ENCODE measurements at places on chromosomes 6 and 20.

DNA sequence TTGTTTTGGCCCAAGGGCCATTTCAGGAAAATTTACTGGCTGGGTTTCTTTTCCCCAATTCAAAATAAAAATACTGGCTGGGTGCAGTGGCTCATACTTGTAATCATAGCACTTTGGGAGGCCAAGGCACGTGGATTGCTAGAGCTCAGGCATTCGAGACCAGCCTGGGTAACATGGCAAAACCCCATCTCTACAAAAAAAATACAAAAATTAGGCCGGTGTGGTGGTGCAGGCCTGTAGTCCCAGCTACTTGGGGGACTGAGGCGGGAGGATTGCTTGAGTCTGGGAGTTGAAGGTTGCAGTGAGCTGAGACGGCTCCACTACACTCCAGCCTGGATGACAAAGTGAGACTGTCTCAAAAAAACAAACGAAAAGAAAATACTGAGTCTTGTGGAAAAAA lies 60.0 kb downstream of the NINL start:
- no peak for DNase-seq

DNA sequence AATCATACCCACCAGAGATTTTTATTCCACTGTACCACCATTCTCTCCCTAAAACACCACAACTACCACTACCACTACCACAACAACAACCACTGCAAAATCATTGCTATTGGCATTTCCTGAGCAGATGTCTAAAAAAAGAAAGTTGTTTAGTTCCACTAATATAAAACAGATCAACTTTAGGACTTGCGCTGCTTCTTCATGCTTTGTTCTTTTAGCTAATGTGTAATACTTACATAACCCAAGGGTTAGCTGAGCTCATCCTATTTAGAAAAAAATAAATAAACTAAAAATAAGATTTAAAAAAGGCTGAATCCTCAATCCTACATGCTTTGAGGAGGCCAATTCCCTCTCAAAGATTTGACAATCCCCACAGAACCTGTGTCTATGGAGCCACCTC lies 11.4 kb downstream of the IYD start:
- DNase-seq = no peak

DNA sequence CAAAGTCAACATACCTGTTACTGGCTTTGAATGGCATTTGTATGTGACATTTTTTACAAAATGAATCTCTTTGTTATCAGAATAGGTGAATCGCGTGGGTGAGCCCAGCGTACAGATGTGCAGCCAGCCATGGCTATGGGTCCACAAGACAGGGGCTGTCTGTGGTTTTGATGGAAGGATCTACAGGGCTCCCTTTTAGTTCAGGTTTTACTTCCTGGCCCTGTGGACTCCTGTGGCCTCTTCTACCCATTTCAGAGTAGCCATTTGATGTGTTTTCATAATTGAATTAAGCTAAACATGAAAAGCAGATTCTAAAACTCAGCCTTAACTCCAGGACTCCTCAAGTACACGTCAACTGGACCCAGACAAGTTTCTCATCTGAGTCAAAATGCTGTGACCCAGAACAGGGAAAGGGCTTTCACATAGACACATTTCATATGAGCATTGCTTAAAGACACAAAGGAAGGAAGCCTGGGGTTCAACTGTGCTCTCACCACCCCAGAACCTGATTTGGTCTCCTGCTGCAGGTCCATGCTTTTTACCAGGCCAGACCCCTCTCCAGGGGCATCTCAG lies 105.3 kb upstream of the NAA20 start:
- DNase-seq = no peak

DNA sequence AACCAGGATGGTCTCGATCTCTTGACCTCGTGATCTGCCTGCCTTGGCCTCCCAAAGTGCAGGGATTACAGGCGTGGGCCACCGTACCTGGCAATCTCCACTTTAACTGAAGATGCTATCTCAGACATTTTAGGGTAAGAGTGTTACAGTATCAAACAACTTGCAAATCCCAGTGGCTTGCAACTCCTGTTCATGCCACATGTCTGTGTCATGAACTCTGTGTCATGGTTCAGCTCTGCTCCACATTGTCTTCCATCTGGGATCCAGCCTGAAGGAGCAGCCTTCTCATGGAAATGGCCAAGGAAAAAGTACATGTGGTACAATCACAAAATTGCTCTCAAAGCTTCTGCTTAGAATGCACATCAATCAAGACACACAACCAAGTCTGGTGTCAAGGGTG lies 114.9 kb downstream of the MAP3K5 start:
- DNase-seq = no peak

DNA sequence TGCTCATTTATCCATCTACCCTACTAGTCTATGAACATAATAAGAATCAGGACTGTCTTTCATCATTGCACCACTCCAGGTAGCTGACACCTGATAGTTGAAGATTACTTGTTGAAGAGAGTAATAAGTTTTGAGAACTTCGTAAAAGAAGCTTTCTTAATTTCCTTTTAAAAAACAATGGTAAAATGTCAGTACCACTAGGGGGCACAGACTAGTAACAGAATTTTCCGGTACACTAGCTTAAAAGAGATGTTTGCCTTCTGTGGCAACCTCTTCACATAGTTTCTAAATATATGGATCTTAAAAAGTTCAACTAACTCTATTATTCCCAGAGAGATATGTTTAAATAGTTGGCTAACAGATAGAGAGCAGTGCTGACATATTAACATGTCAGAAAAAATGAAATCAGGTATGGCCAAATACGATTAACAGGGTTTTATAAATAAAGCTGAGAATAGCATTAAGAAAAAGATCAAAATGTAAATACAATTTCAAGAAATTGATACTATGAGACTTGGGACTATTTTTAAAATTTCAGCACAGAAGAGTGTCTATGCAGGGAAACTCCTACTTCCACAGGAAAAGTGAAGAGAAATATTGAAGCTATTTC lies 5.4 kb upstream of the KCNQ5 start:
- DNase-seq = no peak

DNA sequence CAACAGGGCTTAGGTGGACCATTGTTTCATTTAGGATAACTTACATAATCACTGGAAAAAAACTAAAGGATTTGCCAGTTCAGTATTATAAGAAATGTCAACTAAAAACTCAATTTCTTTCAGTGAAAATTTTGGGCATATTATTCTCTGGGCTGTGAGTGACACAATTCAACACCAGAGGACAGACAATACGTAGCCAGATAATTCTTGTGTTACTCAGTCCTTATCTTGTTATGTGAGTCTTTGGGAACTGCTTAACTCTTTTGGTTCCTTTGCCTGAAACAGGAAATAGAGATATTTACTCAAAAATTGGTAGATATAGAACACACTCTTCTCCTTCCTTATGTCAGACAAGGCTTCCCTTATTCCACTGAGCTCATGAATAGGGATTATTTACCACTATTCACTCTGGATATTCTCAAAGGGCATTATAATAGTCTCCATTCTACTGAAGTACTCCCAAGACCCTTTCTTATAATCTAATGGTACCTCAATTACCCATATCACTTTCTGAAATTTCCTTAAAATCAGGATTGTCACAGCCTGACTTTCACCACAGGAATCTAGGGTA lies 4.9 kb upstream of the BEND6 start:
- no peak for DNase-seq

DNA sequence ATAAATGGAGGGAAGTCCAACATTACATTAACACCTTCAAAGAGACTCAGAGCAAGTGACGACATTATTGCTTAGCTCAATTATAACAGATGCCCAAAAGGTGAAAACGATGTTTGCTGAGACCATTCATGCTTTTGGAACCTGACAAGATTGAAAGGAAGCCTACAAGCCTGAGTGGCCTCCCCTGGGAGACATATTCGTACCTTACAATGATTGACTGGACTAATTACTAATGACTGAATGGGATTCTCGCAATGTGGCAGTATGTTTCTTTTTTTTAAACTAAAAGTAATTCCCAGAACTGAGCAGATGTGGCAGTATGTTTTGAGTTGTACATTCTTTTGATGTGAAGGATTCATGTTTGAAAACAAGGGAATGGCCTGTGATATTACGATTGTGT lies 49.9 kb downstream of the VEGFA start:
- DNase-seq = no peak

DNA sequence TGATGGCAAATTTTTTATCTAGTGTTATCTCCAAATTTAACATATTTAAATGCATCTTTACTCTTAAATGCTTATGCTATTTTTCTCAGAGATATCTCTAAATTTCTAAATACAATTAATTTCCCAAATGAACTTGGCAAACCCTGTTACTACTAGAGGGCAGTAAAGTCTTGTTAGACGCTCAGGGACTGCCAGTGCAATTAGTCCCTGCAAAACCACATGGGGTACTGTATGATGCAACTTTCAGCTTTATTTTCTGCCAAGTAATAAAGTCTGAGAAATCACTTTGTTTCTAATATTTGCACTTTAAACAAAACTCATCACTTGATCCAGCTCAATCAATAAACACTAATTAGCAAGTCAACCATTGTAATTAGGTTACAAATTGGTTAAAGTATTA lies 76.0 kb upstream of the ADGRB3 start:
- DNase-seq = no peak

DNA sequence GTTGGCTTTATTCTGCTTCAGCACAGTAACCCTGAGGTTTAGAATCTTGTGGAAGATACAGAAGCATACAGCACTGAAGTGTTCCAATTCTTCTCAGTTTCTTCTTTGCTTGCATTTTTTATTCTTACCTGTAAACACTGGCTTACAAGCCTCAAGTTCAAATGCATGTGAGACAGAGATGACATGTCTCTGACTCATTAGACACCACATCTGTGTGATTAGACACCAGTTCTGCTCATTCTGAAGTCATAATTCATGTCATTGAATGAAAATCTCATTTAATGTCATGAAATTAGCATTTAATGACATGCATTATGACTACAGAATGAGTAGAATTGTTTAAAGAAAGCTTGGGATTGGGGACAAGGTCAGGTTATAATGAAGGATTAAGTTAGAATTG lies 5.8 kb downstream of the GZF1 start:
- no peak for DNase-seq

GRCh38 chr20:9141070-9141469 lies 72.2 kb downstream of the PLCB4 start:
- DNase-seq = no peak

- no peak for DNase-seq
These were observed 148.2 kb upstream of the CITED2 start for GRCh38 chr6:139522511-139523220.

GRCh38 chr6:43076464-43077332 lies 584 bp downstream of the PTK7 start:
- DNase-seq = no peak

DNA sequence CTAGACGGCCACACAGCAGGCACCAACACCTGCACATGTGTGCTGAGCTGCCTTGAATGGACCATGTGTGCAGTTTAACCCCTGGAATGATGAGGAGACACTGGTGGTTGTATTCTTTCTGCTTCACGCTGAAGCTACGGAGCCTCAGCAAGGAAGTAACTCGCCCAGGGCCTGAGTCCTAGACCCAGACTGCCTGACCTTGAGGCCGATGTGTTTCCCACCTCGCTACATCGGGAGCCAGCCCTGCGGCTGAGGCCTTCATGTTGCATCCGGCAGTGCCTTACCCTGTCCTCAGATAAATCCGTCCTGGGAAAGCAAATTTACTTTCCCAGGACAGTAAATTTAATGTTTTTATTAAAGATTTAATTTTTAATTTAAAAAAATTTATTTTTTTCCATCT lies 110.0 kb upstream of the MTHFD1L start:
- DNase-seq = no peak

- no peak for DNase-seq
These were observed 72.7 kb downstream of the BLOC1S5 start for GRCh38 chr6:7991536-7991935.

- no peak for DNase-seq
These were observed 149.5 kb upstream of the SULF2 start for GRCh38 chr20:47934761-47935160.

GRCh38 chr6:135230711-135231468 lies 49.8 kb downstream of the MYB start:
- no peak for DNase-seq

- no peak for DNase-seq
These were observed 10.0 kb upstream of the TBX18 start for GRCh38 chr6:84774157-84774984.

- no peak for DNase-seq
These were observed 339.7 kb downstream of the TAF4 start for GRCh38 chr20:61725966-61726365.

DNA sequence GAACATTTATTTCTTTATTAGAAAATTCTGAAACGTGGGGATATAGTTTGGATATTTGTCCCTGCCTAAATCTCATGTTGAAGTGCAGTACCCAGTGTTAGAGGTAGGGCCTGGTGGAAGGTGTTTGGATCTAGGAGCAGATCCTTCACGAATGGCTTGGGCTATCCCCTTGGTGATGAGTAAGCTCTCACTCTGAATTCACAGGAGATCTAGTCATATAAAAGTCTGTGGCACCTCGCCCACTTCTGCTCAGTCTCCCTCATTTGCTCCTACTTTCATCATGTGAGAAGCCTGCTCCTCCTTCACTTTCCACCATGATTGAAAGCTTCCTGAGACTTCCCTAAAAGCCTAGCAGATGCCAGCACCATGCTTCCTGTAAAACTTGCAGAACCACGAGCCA lies 96.8 kb upstream of the GJE1 start:
- DNase-seq = no peak

DNA sequence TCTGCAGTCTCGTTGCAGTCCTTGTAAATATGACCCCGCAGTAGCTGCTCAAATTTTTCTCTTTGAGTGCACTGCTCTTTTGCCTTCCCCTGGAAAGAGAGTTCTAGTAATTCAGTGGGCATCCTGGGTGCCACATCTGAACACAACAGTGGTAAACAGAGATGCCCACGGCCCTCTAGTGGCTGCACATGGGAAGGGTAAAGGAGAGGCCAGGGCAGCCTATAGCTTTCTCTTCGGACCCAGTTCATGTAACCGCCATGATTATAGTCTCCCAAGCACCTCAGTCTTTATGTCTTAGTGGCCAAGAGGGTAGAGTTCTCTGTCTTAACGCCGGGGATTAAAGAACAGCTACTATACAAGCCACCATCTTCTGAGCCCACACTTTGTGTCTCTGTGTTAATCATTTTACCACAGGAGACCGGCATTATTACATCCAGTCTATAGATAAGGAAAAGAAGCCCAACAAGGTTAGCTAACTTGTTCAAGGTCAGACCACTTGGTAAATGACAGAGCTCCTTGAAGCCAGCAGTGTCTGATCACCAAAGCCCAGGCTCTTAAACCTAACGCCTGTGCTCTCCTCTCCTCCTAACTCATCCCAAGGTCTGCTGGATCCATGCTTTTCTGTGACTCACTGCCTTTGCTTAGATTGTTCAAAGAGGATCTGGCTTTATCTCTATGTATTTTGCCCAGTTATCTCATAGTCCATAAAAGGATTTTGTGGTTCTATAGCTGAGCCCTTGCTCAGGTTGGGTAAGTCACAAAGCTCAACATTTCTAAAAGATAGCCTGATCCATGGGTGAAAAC lies 81.8 kb downstream of the ISM1 start:
- DNase-seq = peak; percentile 16

Data from stimulated activated CD4-positive, alpha-beta T cell treated with anti-CD3 and anti-CD28 coated beads, Interleukin-2, amount 100 ng/mL, for 4 hours (primary cell).